Activated T-helper 1 cell treated with Interleukin-2 at 50 U/mL for 16 hours (primary cell): ENCODE measurements at places on chromosomes 7 and 10.

DNA sequence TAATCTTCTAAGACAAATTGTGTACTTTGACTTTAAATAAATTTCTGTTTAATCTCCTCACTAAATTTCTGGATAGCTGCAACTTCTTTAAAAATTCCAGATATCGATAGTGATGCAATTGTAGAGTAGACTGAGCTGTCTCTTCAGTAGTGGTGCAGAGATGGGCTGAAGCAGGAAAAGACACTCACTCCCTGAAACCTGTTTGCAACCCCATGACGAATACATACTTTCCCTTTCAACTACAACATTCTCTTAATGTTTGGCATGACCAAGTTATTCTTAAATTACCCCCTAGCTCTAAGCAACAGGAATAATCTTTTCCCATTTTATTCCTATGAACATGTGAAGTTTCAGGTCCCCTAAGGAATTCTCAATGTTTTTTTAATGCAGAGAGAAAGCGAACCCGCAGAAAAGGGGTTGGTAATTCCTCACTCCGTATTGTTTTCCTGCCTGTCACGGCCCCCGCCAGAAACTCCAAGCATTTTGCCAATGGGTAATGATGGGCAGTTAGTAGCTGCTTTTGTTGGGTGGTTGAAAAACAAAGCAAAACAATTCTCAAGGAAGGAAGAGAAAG, 1.3 kb downstream of the THSD7A start:
- DNase-seq: no peak

GRCh38 chr10:131480066-131480465, 168.5 kb upstream of the TCERG1L start:
- DNase-seq: no peak

DNA sequence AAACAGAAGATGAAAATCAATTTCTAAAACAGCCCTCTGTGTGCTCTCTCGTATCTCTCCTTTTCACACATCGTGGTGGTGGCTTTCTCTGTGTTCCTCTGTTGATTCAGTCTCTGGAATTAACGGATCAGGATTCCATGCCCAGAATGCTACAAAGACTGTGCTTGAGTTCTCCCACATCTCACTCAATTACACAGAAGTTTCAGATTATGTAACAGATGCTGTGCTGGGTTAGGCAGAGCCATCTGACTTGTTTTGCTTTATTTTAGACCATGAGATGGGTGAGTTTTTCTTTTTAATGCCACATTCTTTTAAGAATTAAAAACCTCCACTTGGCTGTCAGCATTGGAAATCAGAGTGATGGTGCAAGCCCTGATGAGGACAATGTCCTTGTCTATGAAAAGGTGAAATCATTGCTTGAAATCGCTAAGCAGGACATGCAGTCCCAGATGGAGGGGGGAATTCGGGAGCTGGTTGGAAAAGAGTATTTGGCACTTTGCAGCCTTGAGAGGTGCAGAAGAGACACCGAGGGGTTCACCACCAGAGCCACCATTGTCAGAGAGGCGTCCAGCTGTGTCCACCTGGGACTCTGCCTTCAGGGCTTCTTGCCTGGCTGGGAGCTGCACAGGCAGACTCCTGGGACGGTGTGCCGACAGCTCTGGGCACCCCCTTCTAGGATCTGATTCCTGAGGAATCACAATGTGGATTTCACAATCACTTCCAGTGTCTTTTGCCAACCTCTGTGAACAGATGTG, 80.4 kb downstream of the EGFR start:
- DNase-seq: no peak

GRCh38 chr7:106616708-106617051, 44.3 kb downstream of the CCDC71L start:
- no peak for DNase-seq

- DNase-seq: no peak
These were observed 113.2 kb downstream of the ITIH5 start for GRCh38 chr10:7553531-7553930.

- DNase-seq: no peak
These were observed 17.1 kb upstream of the CPA1 start for GRCh38 chr7:130363026-130363847.

DNA sequence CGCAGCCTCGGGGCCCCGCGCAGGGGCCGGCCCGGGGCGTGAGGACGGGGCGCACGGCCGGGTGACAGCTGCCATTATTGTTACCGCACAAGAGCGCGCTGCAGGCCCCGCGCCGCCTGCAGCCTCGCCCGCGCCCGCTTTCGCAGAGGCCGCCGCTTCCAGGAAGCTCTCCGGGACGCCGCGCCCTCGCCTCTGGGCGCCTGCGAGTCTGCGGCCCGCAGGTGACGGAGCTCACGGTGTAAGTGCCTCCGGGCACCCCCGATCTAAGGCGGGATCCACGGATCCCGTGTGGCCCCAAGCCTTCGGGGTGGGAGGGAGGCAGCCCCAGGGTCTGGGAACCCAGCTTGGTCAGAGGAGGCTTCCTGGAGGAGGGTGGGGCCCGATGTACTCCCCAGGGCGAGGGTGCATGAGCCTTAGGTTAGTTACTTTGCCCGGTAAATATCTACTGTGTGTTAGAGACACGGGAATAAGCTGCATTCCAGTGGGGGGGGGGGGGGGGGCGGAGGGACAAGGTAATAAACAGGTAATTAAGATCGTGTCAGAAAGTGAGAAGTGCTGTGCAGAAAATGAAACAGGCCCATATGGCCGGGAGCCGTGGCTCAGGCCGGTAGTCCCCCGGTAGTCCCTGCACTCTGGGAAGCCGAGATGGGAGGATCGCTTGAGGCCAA, 638 bp downstream of the IQCE start:
- DNase-seq: no peak

- no peak for DNase-seq
These were observed 26.6 kb downstream of the FAM3C start for GRCh38 chr7:121369462-121369861.

- DNase-seq: no peak
These were observed 8.1 kb downstream of the CRYGN start for GRCh38 chr7:151431768-151432311.

- DNase-seq: no peak
These were observed 117.6 kb upstream of the TCF7L2 start for GRCh38 chr10:112832361-112832878.

DNA sequence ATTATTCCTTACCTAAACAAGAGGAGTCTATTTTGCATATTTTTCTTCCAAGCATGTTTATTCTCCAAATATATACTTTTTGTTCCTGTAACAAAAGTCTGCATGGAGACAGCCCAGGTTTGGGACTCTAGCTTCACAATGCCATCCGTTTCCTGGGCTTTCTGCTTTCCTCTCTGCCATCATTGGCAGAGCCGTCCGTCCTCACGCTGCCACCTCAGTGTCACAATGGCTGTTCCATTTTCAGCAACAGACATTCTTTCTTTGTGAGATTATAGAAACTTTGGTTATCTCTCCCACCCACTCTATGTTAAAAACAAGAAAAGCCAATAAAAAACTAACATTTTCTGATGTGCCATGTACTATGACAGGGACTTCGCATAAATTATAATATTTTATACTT, 825.2 kb downstream of the REEP3 start:
- no peak for DNase-seq

- no peak for DNase-seq
These were observed 10.6 kb downstream of the BEND7 start for GRCh38 chr10:13518076-13518692.

DNA sequence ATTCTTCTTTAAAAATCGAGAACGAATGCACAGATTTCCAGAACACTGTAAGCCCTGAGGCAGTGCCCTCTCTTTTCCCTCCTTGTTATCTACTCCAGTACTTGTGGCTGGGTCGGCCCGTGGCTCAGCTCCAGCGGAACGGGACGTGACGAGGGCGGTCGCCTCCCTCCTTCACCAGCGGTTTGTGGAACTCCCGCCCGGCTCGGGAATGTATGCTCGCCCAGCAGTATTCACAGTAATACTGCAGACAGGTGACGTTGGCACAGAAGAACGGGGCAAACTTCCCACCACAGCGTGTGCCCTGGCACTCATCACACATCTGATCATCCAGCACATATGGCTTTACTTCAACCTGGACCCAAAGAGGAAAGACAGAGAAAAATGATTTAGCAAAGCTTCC, 128.5 kb downstream of the BTAF1 start:
- no peak for DNase-seq

- no peak for DNase-seq
These were observed 94.7 kb downstream of the ARHGAP22 start for GRCh38 chr10:48509974-48510692.

GRCh38 chr10:28644647-28645046, 32.7 kb upstream of the BAMBI start:
- no peak for DNase-seq

DNA sequence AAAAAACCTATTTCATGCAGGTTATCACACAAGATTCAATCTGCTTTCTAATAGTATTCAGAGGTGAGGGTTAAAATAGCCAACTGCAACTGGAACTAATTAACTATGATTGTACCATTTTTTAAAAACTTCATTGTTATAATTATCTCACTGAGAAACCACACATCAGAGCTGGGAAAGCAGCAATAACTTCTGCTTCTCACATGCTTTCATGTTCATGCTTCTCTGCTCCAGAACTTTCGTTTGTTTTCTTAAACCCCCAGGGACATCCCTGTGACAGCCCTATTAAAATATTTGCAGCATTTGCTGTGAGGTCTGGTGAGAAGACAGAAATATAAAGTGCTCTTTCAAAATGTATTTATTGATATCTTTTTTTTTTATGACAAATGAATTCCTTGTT, 389.0 kb upstream of the SORCS1 start:
- DNase-seq: no peak

GRCh38 chr10:74133923-74134820, 16.5 kb downstream of the AP3M1 start:
- no peak for DNase-seq

DNA sequence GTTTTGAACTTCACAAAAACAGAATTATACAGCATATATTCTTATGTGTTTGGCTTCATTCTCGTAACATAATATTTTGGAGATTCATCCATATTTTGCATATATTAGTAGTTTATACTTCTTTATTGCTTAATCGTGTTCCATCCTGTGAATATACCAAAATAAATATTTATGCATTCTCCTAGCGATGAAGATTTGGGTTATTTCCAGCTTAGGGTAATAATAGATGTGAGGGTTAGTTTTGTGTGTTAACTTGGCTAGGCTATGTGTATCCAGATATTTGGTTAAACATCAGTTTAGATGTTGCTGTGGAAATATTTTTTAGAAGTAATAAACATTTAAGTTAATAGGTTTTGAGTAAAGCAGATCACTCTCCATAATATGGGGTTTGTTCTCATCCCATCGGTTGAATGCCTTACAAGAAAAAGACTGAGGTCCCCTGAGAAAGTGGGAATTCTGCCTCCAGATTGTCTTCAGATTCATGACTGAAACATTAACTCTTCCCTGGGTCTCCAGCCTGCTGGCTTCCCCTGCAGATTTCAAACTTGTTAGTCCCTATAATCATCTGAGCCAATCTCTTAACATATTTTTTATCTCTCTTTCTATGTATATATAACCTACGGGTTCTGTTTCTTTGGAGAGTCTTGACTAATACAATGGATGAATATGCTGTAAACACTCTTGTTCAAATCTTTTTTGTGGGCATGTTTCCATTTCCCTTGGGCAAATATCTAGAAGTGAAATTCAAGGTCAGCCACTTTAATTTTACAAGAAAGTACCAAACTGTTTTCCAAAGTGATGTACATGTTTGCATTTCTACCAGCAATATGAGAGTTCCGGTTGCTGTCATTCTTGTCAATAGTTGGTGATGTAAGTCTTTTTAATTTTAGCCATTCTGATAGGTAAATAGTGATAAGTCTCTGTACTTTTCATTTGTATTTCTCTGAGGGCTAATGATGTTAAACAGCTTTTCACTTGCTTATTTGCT, 48.7 kb downstream of the PDK4 start:
- no peak for DNase-seq

DNA sequence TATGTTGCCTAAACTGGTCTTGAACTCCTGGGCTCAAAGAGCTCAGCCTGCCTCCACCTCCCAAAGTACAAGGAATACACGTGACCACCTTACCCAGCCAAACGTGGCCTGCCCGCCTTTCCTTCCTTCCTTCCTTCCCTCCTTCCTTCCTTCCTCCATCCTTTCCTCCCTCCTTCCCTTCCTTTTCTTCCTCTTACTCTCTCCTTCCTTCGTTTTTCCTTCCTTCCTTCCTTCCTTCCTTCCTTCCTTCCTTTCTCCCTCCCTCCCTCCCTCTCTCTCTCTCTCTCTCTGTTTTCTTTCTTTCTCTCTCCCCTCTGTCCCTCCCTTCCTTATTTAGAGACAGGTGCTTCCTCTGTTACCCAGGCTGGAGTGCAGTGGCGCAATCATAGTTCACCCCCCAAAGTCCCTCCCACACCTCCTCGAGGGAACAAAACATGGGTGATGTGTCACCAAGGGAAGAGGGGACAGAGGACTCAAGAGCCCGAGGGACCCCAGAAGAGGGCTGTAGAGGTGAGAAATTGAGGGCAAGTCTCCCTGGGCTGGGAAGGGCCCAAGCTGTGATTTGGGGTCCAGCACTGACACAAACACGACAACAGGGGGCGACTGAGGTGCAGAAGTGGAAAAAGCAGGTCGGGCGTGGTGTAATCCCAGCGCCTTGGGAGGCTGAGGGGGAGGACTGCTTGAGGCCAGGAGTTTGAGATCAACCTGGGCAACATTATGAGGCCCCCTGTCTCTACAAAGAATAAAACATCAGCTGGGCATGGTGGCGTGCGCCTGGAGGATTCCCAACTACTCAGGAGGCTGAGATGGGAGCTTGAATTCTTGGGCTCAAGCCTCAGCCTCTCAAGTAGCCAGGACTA, 28.1 kb downstream of the EPHB4 start:
- DNase-seq: no peak

DNA sequence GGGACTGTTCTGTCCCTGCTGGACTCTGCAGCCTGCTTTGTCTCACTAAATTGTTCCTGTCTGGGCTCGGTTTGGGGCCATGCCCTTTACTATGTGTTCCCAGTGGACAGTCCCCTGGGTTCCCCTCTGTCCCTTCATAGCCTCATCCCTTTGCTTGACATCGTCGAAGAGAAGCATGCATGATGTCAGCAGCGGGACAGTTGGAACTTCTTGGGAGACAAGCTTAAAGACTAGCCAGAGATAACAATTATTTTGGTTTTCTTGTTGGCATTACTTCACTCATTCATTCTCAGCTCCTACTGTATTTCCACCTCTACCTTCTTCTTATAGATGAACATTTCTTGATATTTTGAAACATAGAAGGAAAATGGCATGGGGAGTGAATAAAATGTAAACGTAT, 2.7 kb downstream of the EPHB6 start:
- DNase-seq: no peak

DNA sequence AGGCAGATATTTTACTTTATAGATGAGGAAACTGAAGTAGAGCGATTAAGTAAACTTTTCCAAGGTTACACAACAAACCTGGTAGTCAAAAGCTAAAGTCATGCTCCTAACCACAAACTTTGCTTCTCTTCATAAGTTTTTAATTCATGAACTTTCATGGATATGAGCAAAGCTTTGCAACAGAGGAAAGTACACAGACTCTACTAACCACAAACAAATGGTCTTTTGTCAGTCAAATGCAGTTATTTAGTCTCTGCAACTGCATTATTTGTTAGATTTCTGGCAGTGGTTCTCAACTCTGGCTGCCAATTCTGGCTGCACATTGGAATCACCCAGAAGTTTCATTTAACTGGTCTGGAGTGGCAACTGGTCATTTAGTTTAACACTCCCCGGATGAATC, 140.6 kb upstream of the TMEM168 start:
- no peak for DNase-seq
